ENCODE measurements at places on chromosomes 7 and 10.

GRCh38 chr10:128095027-128095752, 31.0 kb downstream of the MKI67 start:
- no peak for DNase-seq

- DNase-seq: no peak
Observed at GRCh38 chr10:77513781-77514331, 123.8 kb downstream of the KCNMA1 start.

DNA sequence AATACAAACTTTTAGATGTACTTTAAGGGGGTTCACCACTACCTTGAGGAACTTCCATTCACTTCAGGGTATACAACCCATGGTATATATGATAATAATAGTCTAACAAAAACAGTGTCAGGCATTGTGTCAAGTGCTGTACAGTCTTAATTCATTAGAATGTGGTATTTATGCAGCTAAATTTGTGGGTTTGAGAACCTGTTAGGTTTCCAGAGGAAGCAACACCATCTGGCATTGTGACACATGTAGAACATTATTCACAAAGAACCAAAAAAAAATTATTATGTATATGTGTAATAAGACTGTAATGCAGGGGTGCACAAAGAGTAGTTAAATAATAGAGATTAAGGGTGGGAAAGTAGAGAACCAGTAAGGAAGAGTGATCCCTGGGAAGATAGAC, 26.3 kb downstream of the TMEM60 start:
- no peak for DNase-seq

- DNase-seq: no peak
Observed at GRCh38 chr10:71237843-71238623, 25.7 kb downstream of the UNC5B start.

DNA sequence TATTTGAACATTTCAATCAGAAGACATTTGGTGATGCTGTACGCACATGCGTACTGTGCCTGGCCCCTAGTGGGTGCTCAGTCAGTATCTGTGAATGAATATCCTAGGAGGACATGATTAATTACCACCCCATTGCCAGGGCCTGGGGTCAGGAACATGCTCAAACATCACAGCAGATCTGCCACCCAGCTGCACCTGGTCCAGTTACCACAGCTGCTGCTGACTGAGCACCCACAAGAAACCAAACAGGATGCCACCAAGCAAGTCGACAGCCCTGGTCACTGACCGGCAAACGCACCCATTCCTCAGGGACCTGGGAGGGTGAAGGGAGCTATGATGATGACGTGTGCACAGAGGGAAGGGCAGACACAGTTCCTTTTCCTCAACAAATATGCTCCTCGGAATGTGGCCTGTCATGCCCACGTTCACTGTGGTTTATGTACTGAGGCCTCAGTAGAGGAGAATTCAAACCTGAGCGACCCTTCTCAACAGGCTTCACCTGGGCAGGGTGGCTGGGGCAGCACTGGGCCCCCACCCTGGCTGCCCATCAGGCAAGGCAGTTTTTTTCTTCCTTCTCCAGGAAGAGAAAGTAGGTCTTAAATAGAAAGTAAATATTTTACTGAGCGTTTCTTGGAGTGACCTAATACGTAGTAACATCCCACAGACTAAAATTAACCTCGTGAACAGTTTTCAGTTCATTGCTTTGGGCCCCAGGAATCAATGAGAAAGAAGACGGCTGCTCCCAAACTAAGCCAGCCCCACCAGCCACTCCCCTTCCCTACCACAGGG, 13.4 kb downstream of the CTBP2 start:
- DNase-seq: no peak

Measured in activated T-cell treated with anti-CD3 and anti-CD28 coated beads for 24 hours (primary cell).